ENCODE measurements at places on chromosomes 7 and 10.

- DNase-seq = no peak
These were observed 66.1 kb upstream of the CREB5 start for GRCh38 chr7:28346256-28346655.

DNA sequence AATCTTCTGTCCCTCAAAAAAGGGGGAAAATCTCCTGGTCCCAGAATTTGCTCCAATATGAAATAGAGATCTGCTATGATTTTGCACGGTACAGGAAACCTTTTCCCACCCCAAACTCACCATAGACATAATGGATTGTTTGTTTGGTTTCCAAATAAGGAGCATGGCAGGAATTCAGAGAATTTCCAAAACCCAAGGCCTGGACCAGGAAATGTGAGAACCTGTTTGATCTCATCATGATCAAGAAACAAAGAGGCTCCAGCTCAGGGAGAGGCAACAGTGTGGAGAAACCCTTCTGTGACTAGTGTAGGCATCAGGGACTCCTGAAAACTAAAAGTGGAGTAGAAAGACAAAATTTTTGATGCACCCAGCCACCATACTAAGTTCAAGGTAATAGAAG is 1548.1 kb upstream of the LRRTM3 start:
- DNase-seq = no peak

DNA sequence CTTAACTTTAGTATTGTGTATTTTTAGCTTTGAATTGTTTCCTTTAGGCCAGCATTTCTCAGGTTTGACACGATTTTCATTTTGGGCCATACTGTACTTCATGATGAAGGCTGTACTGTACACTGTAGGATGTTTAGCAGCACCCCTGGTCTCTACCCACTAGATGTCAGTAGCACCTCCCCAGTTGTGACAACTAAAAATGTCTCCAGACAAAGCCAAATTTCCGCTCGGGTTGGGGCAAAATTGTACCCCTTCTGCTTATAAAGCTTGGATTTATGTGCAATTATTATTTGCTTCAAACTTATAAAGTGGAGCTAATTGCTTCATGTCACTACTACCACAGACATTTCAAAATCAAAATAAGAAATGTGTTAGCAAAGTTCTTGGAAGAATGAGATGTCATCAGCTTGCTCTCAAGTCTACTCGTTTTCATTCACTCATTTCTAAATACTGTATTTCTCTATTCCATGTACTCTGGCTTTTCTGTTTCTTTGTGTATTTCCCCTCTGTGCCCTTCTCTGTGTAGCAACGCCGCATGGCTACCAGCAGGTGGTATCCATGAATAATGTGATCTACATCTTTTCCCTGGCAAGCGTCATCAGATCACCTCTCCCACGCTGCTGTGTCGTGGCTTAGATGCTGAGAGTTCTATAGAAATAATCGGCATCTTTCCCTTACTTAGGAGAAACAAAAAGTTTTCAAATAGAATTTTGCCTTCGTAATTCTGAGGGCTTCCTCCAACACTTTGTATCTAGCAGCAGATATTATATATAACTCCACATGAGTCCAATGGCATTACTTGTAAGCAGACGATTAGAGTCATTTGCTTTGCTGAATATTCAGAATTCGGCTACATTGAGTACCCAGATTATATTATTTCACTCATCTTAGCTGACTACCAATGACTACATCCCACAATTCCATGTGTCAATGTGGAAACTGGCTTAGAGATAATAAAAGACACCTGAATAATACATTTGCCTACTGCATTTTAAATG is 47.8 kb upstream of the CALCR start:
- DNase-seq = no peak

- DNase-seq = no peak
These were observed 218.8 kb upstream of the TMEM229A start for GRCh38 chr7:124251636-124252035.

DNA sequence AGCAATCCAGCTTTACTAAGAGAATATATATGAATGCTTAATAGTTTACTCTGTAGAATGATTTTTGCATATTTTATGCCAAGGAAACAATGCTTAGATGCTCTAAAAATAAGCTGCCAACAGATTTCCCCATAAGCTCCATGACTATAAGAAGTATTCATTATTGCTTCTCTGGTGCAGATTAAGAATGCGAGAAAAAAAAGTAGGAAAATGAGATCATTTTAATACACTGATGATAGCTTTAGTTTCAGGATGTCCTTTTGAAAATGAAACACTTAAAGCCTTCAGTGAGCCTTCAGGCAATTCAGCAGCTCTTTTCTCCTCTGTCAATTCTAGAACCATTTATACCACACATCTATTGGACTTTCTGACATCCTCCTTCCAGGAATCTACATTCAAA is 735.0 kb upstream of the POT1 start:
- DNase-seq = no peak

GRCh38 chr7:149733131-149733923 is 40.1 kb downstream of the ZNF467 start:
- no peak for DNase-seq

Measured in activated CD4-positive, alpha-beta T cell treated with anti-CD3 and anti-CD28 coated beads, Interleukin-2, amount 50 U/mL, for 48 hours (primary cell).